Cerebellar nuclear complex (tissue), 1 donor: ENCODE measurements at places on chromosomes 6 and 20.

GRCh38 chr20:19423097-19423899, 210.9 kb downstream of the SLC24A3 start:
- no peak for DNase-seq

GRCh38 chr6:158408552-158409130, 96.4 kb downstream of the TULP4 start:
- DNase-seq, result no peak

GRCh38 chr6:112906726-112907125, 559.6 kb downstream of the RFPL4B start:
- DNase-seq, result no peak

DNA sequence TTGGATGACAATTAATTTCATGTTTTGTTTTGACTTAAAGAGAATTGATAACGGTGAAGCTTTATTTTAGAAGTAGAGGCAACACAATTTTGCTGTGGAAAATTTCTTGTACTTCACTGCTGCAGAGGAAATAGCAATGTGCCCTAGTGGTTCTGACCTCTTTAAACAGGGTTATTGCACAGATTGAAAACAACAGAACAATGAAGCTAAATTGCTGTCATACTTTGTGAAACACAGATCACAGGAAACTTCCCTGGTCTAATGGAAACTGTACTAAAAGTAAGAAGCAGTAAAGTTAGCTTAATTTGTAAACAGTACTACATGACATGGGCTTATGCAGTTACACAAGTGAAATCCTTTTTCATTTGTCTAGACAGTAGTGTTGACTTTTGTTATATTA, 31.3 kb downstream of the OR2A4 start:
- no peak for DNase-seq

GRCh38 chr6:125299257-125299656, 2.5 kb downstream of the HDDC2 start:
- no peak for DNase-seq

- DNase-seq, result no peak
Measured at GRCh38 chr6:6004390-6004995, 2.2 kb downstream of the NRN1 start.

DNA sequence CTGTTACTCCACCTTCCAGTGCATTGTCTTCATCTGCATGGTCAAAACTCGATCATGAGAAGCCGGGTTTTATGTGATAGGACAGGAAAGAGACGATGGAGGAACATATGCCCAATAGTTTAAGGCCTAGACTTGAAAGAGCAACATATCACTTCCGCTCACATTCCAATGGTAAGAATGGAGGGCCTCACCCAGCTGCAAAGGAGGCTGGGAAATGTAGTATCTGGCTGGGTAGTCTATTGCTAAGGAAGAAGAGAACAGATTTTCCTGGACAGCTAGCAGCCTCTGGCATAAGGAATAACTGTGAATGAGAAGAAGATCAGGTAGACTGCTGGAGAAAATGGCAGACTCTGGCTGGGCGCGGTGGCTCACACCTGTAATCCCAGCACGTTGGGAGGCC, 19.2 kb downstream of the FITM2 start:
- DNase-seq, result no peak

DNA sequence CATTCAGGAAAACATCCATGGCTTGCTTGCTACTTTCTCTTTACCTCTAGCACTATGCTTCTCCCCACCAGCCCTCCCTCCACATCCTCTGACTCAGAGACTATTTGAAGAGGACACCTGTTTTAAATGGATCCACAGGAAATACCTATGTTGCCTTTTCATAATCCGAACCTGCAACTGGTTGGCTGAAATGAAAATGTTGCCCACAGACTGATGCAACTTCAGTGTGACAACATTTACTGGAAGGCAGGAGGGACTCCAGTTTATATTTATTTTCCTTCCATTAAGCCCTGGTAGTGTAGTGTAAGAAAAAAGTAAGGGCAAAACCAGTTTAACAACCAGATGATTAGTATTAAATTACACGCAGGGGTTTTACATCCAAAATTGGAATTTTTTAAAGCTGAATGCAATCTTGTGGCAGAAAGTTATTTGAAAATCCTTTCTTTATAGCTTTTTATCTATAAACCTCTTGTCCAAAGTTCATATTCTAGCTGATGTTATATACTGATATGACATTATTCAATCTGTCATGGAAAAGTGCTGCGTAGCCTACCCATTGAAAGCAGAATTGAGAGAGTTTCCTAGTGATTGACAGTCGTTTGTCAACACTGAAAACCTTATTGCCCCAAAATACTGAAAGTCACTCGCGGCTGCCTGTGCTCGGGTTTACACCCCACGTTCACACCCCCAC, 881 bp upstream of the AIG1 start:
- DNase-seq, result no peak

- no peak for DNase-seq
Measured at GRCh38 chr20:45042978-45043377, 57.9 kb downstream of the KCNS1 start.

DNA sequence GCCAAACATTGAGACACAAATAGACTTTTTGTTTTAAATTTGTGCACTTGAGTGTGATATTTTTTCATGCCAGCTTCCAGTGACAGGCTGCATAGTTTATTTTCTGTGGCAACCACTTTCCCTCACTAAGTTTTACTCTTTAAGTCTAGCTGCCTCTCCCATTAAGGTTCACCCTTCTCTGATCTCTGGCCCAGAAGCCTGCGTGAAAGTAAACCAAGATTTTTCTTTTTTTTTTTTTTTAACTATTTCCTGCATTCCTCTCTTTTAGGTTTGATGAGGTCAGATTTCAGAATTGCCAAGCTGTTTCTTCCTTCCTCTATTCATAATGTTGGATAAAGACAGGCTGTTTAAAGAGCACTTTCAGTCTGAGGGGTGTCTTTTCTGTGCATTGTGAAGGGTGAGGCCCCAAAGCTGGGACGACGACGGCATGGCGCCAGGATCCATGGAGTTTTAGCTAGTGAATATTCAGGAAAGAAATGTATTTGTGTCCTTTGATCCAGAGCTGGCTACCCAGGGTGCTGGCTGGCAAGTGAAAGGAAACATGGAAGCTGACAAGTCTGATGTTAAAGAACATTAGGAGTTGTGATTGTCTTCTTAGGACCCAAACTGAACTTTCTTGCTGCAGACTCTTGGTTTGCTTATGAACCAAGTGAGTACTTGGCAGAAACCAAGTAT, 50.7 kb downstream of the DOK5 start:
- DNase-seq, result no peak

DNA sequence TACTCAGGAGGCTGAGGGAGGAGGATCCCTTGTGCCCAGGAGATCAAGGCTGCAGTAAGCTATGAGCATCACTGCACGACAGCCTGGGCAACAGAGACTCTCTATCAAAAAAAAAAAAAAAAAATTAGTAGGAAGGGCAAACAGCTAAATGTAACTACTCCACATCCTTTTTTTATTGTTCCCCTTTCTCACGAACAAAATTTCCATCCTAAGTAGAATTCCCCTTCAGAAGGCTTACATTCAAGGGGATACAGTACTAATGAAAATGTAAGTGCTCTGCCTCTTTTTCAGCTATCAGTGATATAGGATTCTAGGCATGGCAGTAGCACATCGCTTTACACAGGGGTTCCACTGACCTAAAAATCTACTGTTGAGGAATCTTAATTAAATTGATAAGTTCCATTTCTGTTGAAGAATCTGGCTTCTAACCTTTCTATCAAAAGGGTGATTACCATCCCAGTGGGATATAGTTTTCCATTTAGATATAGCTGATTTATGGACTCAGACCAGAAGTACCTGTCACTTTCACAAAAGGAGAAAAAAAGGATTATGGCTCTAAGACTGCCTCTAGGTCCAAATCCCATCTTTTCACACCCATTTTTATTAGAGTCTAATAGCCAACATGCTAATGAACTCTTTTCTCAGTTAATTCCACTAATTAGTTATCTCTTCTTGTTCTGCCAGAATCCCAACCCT, 2.6 kb downstream of the B4GALT5 start:
- DNase-seq, result no peak

GRCh38 chr6:9503111-9503761, 911.6 kb downstream of the TFAP2A start:
- DNase-seq, result no peak

- no peak for DNase-seq
Measured at GRCh38 chr6:12419631-12420272, 129.6 kb downstream of the EDN1 start.

DNA sequence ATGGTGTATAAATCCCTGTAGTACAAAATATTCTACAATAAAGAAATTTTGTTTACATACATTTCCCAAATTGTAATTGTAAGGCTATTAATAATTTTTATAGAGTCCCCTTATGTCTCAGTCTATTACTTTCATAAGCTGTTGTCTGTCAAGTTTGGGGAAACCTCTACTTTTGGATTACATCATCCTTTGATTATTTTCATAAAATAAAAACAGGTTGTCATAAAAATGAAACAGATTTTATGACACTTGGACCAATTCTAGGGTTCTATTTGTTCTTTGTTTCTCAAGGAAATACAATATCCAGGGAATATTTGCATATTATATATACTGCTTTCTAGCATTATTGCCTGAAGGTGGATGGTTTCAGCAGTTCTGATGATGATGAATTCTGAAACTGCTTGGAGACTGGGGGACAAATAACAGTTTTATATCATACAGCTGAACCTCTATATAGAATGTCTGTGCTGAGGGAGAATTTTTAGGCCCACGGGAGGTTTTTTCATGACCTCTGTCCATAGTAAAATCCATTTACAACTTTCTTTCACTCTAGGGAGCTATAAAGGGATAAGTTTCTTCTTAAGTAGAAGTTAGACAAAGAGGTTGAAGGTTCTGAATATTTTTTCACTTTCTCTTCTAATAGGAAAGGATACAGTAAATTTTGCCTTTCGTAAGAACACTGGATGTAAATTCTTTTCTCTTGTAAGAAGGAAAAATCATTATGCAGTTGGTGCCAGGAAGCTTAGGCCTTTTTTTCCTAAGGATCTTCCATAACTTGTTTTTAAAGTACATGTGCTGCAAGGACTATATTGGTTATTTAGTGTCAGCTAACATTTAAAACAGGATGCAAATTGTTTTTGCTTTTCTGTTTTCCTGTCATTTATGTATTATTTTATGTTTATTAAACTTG, 58.0 kb downstream of the CD2AP start:
- no peak for DNase-seq

- no peak for DNase-seq
Measured at GRCh38 chr6:42698217-42698616, 24.2 kb downstream of the PRPH2 start.

DNA sequence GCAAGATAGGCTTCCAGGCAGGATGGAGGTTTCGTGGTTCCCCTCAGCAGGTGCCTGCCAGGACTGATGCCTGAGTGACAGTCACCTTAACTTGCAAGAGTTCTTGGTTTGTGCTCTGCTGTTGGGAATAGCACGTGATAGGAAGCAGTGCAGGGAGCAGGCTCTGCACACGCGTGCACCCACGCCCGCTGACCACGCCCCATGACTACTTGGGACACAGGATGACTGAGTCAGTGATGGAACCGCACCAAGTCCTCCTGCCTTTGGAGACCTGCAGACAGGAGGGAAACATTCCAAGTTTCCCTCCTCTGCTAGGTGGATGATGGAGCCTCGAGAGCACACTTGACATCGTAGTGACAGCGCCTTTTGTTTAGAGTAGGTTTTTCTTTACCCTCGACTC, 164.2 kb downstream of the DTNBP1 start:
- no peak for DNase-seq

DNA sequence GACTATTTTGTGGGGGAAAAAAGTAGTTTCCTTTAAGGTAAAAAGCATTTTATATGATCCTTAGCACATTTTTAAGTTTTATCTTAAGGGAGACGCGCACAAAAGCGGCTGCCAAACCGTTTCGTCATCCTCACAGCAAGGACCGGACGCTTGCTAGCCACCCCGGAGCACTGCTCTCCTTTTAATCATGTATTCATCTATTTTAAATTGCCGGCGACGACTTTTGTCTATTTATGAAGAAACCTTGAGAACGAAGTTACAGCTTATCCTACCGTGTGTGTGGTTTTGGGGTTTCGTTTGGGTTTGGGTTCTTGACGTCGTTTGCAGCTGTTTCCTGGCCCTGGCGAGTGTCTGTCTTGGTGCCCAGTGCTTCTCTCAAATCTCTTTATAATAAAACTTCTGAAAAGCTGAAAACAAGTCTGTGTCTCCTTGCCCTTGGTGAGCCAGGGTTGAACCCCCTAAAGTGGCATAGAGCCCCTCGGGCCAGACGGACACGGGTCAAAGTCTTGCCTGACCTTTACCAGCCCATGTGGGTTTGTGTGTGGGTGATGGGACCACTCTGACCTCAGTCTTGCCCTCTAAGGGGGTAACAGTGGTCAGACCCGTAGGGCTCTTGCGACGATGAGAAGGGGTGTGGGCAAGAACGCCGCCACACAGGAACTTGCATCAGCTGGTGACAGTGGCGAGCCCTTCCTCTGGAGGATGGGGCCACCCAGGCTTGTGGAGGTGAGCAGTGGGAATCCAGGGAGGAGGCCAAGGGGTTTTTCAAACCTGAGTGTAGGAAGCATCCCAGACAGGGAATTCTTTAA, 117.6 kb downstream of the JPH2 start:
- DNase-seq, result no peak

DNA sequence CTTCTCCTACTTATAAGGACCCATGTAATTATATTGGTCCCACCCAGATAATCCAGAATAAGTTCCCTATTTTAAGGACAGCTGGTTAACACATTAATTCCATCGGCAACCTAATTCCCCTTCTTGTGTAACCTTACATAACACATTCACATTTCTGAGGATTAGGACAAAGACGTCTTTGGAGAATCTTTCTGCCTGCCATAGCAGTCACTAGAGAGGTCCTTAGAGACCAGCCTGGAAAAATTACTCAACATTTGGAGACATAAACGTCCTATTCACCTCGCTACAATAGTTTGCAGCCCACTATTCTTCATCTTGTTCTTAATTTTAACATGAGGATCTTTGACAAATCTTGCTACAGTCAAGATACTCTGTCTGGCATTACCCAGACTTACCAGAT, 100.1 kb downstream of the MAFB start:
- no peak for DNase-seq

GRCh38 chr6:6788394-6789032, 200.0 kb downstream of the LY86 start:
- no peak for DNase-seq

GRCh38 chr6:25010176-25010575, 74.4 kb upstream of the RIPOR2 start:
- DNase-seq, result no peak

DNA sequence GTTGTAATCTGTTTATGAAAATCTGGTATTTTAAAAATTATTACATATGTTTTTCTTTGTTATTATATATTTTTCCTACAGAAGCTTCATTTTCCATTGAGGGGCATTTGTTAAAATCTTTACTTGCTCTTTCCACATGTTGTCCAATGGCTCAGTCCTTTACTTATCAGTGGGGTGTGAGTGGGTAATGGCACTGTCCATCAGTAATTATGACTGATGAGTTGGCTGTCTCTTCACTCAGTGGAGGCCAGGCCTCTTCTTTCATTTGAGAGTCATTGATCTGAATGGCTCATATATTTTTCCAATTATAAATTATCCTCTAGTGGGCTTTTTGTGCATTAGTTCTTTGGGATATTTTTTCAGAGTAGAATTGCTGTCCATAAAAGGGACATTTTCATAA, 45.7 kb downstream of the FARS2 start:
- DNase-seq, result no peak

DNA sequence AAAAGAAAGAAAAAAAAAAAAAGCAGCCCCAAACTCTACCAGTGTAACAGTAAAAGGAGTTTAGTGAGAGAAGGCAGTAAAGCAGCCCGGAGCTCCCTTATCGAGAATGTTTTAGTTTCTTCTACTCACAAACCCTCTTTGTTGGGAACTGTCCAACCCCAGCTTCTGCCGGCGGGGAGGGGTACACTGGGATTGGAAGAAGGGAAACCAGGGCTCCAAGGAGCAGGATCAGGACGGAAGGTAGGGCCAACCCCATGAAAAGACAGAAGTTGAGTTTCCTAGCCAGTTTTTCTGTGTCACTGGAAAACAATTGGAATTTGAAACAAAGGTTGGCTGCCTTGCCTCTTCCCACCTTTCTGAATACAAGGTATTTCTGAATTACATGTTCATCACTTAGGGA, 66.0 kb downstream of the KIZ start:
- DNase-seq, result no peak
